ENCODE measurements at places on chromosomes 13 and 19.
A peak's percentile ranks its signal among the peaks of the same experiment; 100 is the strongest.

- no peak for DNase-seq
These were observed 23.6 kb downstream of the LYL1 start for GRCh38 chr19:13078897-13079541.

GRCh38 chr13:107347641-107348369, 779.9 kb upstream of the ARGLU1 start:
- no peak for DNase-seq

GRCh38 chr19:23817519-23817918, 58.8 kb upstream of the ZNF681 start:
- DNase-seq = peak; percentile 24

DNA sequence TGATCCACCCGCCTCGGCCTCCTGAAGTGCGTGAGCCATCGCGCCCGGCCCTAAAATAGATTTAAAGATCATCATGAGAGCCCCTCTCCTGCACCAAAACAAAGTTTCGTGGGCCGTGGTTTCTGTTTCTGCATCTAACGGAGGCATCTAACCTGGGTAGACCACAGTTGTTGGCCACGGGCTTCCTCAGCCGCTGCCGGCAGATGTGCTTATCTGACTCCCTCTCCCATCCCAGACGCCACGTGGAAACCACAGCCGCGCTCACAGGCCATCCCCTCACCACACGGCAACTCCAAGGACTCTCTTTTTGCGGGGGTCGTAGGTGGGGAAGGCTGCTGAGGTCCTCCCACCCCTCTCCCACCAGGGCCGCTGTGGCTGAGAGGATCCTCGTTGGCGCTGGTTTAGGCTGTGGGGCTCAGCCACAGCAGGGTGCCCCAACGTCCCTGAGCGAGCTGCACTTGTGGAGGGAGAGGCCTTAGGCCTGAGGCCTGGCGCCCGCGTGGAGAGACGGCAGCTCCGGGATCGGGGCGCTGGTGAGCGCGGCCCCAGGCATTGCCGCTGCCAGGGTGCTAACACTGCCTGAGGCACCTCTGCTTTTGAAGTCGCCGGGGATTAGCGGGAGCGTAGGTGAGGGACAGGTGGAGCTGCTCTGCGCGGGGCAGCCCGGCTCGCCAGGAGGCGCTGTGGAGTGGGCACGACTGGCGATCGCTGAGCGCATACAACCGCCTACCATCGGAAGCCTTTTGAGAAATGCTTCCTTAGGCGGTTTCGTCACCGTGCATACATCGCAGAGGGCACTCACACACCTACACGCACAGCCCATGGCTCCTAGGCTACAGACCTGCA, 8.9 kb downstream of the ZSCAN1 start:
- DNase-seq = no peak

GRCh38 chr19:13100841-13101589, 1.6 kb downstream of the LYL1 start:
- no peak for DNase-seq

DNA sequence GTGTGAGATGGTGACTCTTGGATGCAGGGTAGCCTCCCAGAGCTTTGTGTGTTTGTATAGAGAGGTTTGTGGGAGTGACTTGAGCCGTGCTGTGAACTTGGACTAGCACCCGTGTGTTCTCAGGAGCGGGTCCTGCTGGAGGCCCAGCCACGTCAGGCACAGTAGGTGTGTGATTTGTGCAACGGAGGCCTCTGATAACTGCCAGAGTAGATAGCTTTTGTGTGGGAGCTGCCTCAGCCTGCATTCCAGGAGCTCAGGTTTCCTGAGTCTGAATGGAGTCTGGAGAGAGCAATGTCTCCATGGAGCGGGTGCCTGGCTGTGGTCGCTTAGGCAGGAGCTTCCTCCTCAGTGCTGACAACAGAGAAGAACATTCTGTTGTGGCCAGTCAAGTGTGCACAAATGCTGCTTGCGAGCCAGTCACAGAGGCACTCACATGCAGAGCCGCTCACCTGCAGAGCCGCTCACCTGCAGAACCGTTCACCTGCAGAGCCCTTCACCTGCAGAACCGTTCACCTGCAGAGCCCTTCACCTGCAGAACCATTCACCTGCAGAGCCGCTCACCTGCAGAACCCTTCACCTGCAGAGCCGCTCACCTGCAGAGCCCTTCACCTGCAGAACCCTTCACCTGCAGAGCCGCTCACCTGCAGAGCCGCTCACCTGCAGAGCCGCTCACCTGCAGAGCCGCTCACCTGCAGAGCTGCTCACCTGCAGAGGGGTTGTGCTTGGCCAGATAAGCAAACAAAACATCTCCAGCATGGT, 32.6 kb downstream of the TFDP1 start:
- DNase-seq = no peak

Data from SK-N-SH (cell line).